Stimulated activated CD4-positive, alpha-beta T cell treated with anti-CD3 and anti-CD28 coated beads, Interleukin-12 subunit alpha, Interleukin-12 subunit beta, amount 100 ng/mL, for 4 hours (primary cell): ENCODE measurements at places on chromosomes 1 and 21.

DNA sequence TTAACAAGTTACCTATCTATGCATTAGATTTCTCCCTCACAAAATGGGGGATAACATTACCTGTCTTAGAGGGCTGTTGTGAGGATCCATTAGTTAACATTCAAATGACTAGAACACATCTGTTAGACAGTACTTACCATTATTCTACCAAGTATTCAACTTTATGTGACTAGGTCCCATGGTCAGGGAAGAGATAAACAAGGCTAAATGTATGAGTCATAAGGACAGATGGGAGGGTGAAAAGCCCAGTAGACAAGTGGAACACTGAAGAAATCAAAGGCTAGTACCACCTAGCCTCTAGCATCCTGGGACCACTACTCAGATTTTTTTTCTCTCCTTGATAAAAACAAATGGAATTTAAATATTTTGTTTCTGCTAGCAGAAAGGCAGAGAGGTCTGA is 9.0 kb upstream of the VHLL start:
- DNase-seq, result no peak

GRCh38 chr1:205346956-205347574 is 9.7 kb downstream of the KLHDC8A start:
- DNase-seq, result no peak

DNA sequence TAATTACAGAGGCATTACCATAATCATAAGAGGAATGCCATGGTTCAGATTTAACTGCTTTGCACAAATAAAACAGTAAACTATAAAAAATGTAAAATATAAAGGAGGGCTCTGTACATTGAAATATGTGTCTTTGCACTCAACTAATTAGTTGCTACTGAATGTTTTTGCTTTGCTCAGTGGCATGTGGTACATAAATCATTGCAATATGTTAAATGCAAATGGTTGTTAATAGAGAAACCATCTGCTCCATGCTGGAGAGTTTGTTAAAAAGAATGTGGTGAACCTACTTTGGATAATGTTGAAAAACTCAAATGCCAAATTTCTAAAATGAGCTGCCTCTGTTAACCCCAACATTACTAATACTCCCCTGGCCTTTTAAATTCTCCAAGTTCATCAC is 201.5 kb downstream of the NTNG1 start:
- no peak for DNase-seq

- no peak for DNase-seq
These were observed 151.4 kb downstream of the TGFB2 start for GRCh38 chr1:218496561-218496960.

- DNase-seq, result no peak
These were observed 11.5 kb downstream of the RRAGC start for GRCh38 chr1:38848071-38848470.

GRCh38 chr1:216306830-216307229 is 116.4 kb downstream of the USH2A start:
- DNase-seq, result no peak

- no peak for DNase-seq
These were observed 11.9 kb downstream of the PHTF1 start for GRCh38 chr1:113747376-113747775.

DNA sequence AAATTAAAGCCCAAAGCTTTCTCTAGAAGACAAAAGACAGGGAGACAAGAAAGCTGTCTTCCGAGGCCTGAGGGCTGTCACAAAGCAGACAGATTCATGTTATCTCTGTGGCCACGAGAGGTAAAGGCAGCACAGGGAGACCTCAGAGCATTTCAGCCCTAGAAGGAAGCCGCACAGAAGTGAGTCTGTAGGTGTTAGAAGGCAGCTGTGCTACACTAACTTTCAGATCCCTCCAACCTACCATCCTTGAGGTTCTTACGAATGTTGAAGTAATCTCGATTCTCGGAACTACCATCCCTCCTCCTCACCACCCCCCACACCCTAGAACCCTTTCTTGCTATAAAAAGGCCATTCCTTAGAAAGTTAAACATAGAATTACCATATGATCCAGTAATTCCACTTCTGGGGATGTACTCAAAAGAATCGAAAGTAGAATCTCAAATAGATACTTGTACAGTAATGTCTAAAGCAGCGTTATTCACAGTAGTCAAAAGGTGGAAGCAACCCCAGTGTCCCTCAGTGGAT is 21.5 kb upstream of the LYST start:
- peak; percentile 42 for DNase-seq

DNA sequence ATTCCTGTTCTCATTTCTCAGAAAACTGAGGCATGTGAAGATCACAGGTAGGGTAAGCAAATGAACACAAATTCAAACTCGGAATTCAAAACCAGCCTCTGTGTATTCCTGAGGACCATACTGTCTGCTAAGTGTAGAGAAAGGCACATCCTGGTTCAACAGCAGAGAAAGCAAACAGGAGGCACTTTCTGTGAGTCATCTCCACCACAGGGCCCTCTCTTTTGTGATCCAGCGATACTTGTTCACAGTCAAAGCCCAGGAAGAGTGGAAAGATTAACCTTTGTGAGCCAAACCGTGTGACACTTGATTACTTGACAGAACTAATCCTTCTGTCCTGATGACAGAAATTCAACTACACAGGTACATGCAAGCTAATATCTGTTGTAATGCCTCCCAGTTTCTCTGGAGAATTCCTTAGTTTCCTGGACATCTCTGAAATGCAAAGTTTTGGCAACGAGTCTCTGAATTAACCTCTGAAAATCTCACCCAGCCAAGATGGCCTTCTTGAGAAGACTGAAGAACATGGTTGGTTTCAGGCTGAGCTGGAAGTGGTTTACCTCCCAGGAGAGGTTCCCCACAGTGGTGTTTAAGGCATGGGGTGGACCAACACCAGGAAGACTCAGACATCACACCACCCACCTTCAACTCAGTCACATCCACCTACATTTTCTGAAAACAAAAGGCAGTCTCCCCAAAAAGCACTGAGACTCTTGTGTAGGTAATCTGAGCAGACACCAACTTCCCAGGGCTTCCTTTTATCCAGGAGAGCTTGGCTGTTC is 98.2 kb upstream of the ERG start:
- DNase-seq, result no peak

DNA sequence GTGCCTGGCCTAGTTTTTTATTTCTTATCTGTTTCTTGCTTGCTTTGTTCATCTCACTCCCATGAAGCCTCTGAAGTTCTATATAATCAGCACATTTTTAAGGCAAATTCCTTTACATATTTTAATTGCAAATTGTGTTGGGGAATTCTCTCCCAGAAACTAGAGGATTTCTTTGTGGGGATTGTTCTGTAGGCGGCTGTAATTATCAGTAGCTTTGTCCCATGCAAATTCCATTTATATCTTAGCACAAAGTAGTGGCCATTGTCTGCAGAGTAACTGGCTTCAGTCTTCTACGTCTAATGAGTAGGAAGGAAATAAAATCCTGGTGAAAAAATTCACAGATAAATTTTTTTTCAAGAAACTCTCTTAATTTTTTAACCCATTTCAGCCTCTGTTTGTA is 35.7 kb downstream of the CLEC20A start:
- no peak for DNase-seq

DNA sequence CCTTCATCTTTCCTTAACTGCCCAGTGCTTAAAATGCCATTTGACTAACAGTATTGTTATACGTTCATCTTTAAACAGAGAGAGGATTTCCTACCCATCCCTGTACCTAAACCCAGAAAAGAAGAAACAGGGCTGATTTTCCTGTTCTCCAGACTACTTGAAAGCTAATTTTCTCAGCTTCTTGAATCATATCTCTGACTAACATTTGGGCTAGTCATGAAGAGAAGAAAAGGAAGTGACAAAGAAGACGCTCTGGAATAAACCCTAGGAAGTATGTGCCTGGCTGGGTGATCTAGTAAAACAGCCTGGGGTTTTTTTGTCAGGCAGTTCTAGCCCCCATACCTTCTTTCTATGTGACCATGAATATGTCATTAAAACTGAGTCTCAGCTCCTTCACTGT is 44.8 kb upstream of the SGIP1 start:
- no peak for DNase-seq

- DNase-seq, result no peak
These were observed 2.4 kb downstream of the BEST4 start for GRCh38 chr1:44785501-44786137.
